ENCODE measurements at places on chromosomes 12 and 14.

DNA sequence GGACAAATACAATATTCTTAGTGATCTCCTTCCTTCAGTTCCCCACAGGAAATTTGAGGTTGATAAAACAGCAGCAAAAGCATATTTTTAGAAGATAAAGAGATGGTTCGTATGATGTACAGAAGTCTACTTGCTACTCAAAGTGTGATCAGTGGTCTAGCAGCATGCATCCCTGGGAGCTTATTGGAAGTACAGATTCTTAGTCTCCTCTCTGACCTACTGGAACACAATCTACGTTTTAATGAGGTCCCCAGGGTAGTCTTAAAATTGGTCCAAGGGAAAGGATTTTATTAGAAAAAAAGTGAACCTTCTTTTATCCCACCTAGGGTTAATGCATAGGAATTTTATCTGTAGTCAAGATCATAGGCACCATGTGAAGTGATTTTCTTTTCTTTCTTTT lies 703.4 kb downstream of the NRXN3 start:
- no peak for DNase-seq

GRCh38 chr12:64759035-64759894 lies at the start of gene GNS:
Gene GNS, minus strand, starts transcription at chr12:64759406. Its CDS starts 130 bp downstream, at chr12:64759276.
- peak; percentile 93 for DNase-seq

DNA sequence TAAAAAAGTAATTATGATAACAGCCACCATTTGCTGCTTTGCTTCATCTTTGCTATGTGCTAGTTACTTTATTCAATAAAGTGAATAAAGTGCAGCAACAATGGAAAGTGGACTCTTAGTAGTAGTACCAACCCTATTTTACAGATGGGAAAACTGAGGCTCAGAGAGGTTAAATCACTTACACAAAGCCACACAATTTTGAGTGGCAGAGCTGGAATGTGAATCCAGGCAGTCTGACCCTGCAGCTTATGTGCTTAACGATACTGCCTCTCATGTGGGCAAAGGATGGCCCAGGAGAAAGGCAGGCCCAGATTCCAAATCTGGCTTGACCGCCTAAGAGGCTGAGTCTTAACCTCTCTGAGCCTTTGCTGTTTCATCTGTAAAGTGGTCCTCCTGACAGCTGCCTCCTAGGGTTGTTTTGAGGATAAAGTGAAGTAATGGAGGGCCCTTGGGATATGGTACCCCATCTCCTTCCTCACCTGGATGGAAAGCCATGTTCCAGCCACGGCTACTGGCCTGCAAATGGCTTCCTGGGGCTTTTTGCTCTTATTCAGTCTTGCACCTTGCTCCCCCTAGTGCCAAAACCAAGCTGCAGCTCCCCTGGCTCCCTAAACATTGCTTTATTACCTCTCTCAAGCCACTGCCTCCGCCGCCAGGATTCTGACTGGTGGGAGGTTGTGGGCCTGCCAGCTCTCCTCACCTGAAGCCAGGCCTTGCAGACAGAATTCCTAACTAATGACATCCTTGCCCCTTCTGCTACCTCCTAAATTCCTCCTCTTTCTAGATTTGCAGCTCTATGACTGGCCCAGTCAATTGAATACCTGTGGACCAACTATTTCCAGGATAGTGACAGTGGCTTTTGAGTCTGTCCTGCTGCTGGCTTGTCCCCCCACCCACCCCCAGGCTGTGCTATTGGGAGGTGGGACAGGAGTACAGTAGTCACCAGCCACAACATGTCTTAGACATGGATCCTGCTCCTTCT lies 283.3 kb upstream of the PWP1 start:
- peak; percentile 82 for DNase-seq

- DNase-seq, result peak; percentile 47
Observed at GRCh38 chr12:21248679-21249078, 86.0 kb downstream of the SLCO1A2 start.

GRCh38 chr12:24759155-24759554 lies 189.7 kb downstream of the BCAT1 start:
- peak; percentile 73 for DNase-seq

Measured in ELR (cell line).